ENCODE measurements at places on chromosomes 6 and 20. TPM values are rescaled to one million over a fixed set of nuclear protein-coding genes. Genes with fewer than 3 reads are reported as not detected.

The GCLC gene
- 33.0 TPM for total RNA-seq

The IPCEF1 gene
- 5.0 TPM for total RNA-seq

The COL9A3 gene
- 0.94 TPM for total RNA-seq

The C6orf118 gene
- not detected for total RNA-seq

The KIF16B gene
- total RNA-seq: 19.7 TPM

The FOXF2 gene
- 0.43 TPM for total RNA-seq

The SUN5 gene
- total RNA-seq: not detected

The PMEPA1 gene
- 34.8 TPM for total RNA-seq

The TRIM31 gene
- not detected for total RNA-seq

The PTK6 gene
- total RNA-seq: not detected

The MOG gene
- 2.0 TPM for total RNA-seq

GRCh38 chr6:106290032-106290431, 35.5 kb downstream of the ATG5 start:
- no peak for DNase-seq

DNA sequence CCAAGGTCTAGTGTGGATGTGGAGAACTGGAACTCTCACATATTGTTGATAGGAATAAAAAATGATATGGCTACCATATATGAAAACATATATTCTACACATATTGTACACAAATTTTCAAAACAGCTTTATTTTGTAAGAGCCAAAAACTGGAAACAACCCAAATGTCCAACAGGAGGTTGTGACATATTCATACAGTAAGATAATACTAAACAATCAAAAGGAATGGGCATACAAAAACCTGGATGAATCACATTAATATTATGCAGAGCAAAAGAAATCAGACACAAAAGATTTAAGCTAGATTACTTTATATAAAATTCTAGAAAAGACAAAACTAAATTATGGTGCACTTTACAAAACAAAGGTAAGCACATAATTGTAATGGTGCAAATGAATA, 223.9 kb downstream of the SIM1 start:
- DNase-seq: no peak

DNA sequence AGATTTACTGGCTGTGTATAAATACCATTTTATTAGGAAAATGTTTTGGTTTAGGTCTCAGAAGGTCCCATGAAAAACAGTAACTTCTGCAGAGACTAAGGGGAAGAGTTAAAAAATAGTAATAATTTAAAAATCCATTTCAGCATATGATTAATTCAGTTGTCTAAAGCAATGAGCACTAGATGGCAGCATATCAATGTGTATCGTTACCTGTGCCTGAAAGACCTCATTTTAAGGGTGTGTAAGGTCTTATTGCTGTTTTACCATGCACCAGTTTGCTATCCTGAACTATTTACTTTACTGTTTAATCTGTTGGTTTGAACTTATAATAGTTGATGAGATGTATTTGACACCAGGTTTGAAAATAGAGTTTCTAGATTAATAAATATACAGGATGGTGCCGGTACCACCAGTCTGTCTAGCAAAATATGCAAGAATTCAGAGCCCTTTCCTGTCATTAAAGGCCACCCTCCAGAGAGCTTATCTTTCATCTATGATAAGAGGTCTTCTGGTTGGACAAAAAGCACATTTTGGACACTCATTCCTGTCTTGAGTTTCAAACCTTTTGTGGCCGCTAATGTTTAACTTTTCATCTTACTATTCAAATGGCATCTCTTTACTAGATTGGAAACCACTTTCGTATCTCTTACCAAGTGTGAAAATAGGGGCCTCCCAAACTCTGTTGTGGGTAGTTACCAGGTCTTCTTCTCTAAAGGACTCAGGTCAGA, 8.9 kb upstream of the AHI1 start:
- no peak for DNase-seq

GRCh38 chr6:126112171-126112632, 125.9 kb downstream of the TRMT11 start:
- DNase-seq: no peak

DNA sequence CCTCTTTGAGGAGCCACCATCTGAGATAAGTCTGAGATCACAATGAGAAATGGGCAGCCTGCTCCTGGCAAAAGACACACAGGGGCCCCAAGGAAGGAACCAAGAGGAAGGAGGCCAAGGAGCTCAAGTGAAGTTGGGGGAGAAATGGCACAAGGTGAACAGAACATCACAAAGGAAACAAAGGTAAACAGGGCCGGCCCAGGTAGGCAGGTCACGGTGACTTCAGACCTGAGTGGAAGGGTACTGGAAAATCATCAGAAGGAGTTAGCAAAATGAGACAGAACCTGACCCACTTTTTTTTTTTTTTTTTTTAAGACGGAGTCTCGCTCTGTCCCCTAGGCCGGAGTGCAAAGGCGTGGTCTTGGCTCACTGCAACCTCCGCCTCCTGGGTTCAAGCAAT, 11.3 kb downstream of the ZMYND8 start:
- DNase-seq: no peak

DNA sequence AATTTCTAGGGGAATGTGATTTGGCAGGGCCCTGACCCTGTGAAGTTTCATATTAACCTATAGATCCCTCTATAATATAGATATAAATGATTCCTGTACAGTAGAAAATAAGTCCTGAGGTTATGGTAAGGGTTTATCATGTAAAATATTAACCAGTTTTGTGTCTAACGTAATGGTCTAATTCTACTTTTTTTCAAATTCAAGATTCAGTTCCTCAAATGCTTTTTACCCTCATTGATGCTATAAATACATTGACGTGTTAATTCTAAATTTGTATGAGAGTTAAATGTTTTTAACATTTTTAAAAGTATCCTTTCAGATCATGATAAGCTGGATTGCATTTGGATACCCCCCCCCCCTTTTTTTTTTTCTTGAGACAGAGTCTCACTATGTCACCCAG, 169.4 kb downstream of the MEI4 start:
- no peak for DNase-seq

GRCh38 chr20:17542993-17543412, 11.8 kb upstream of the BFSP1 start:
- no peak for DNase-seq

DNA sequence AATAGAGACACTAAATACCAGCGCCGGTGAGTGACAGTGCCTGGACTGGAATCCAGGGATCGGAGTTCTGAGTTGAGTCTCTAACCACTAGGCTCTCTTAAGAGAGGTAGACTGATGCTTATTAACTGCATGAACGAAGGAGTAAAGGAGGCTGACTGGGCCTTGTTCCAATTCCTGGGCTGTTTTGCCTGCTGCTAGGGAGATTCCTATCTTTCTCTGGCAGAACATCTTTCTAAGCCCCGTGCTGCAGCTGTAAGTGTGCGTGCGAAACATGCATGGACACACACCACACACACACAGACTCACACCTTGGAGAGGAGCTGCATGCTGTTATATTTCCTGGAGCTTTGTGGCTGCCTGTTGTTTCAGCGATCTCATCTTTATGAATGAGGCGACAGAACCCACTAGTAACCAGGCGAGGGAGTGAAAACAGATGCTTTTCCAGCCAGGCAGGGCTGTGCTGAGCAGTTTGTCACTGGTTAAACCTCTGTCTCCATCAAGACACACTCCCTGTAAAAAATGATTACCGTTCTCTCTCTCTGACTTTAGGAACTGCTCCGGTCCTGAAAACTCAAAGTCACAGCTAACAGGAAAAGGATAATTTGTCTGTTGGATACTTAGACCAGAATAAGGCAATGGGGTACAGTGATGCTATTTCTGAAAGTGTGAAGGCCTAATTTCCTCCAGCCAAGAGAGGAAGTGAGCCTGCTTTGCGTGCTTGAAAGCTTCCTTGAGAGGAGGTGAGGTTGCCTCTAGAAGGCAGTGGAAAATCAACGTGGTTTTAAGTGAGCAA, 157.4 kb upstream of the ZNF217 start:
- DNase-seq: no peak

DNA sequence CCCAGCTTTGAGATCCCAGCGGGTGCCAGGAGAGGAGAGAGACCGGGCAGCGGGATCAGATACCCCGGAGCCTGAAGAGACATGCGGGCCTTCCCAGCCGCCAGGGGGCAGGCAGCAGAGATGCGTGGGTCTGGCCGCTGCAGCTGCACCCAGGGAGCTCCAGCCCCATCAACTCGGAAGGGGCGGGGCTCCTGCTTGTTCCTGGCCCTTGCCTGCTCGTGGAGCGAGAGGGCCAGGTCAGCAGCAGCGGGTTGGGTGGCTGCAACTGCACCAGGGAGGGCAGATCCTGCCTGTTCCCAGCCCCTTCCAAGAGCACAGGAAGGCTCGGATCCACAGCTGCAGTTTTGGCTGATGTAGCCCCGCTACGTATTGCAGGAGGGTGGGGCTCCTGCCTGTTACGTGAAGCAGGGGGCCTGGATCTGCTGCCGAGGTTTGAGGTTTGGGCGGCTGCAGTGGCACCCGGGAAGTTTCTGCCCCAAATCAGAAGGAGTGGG, 532.8 kb downstream of the RFPL4B start:
- DNase-seq: no peak

DNA sequence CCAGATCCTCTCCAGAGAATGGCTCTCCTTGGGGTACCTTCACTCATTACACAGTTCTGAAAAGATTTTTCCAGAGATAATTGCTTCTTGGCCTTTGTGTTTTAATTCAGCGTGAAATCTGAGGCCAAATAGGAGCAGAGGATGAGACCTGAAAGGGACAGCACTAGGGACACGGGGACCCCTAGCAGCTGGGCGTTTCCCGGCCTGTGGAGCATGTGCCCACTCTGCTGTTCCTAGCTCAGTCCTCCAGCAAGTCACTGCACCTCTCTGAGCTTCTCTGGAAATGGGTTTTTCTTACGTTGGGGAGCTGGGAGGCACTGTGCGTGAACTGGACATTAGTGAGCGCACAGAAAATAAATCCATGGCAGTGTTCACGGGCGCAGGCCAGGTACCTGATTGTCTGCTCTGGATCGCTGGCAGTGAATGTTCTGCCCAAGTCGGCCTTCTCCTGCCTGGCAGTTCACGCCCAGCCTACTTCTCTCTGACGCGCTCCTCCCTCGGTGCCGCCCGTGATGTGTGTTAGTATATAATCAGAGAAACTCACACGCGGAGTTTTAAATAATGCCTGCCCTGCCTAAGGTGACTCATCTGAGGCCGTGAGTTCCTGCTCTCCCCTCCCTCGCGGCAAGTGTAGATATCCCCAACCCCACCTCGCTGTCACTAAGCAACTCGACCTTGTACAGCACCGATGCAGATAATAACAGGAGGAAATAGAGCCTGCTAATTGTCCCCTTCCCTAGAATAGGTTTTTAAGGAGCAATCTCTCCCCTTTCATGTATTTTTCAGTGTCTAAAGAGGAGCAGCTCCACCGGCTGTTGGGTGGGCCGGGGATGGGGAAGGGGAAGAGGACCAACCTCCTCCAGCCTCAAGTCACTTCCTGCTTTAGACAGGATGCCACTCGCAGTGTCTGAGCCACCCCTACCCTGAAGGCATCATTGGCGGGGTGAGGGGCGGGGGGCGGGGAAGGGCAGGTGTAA, 2.7 kb upstream of the TUBB2A start:
- DNase-seq: no peak

- no peak for DNase-seq
Observed at GRCh38 chr6:48553467-48554189, 442.6 kb upstream of the PTCHD4 start.

- DNase-seq: no peak
Observed at GRCh38 chr6:1739220-1739619, 129.5 kb downstream of the FOXC1 start.

- no peak for DNase-seq
Observed at GRCh38 chr6:41682497-41683272, 44.4 kb downstream of the MDFI start.

GRCh38 chr20:18793625-18794427, 19.8 kb upstream of the SCP2D1 start:
- peak; percentile 95 for DNase-seq

- DNase-seq: no peak
Observed at GRCh38 chr6:93059911-93060310, 359.4 kb downstream of the EPHA7 start.

- DNase-seq: peak; percentile 81
Observed at GRCh38 chr6:158835616-158836221, 16.6 kb upstream of the EZR start.

GRCh38 chr20:38277285-38277684, 16.8 kb upstream of the KIAA1755 start:
- no peak for DNase-seq

- DNase-seq: no peak
Observed at GRCh38 chr6:38725414-38726183, 10.5 kb downstream of the DNAH8 start.

DNA sequence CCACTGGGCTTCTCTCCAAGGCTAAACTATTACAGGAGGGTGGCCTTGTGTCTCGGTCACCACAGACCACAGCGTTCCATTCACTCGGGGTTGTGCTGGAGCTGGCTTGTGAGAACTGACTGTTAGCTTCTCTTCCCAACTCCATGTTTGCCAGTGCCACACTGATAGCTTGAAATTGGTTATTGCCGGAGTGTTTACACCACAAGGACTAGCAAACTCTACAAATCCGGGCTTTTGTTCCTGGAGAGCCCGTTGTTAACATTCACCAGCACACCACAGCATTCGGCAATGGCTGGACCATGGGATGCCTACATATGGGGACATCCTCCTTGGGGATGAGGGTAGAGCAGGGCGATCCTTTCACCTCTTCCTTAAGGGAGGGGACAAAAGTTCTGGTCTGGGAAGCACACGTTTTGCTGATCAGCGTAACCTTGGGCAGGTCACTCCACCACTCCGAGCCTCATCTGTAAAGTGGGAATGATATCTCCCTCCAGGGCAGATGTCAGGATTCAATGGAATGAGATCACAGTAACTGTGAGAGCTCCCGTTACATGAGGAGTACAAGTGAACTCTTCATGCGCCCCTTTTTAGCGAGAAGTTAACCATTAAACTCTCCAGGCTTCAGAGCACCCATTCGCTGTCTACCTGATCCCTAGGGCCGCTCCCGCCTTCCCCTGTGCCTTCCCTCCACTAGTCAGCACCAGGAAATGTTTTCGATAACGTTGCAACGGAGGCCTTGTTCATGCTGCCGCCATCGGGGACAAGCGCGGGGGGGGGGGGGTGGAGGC, 41.7 kb upstream of the TTPAL start:
- no peak for DNase-seq

- no peak for DNase-seq
Observed at GRCh38 chr6:52552278-52552643, 24.6 kb downstream of the TRAM2 start.

- DNase-seq: no peak
Observed at GRCh38 chr6:91434576-91434975, 847.7 kb upstream of the MAP3K7 start.
